Stimulated activated CD4-positive, alpha-beta T cell treated with anti-CD3 and anti-CD28 coated beads, TNF-alpha, amount 100 ng/mL, for 4 hours (primary cell): ENCODE measurements at places on chromosomes 6 and 20.

DNA sequence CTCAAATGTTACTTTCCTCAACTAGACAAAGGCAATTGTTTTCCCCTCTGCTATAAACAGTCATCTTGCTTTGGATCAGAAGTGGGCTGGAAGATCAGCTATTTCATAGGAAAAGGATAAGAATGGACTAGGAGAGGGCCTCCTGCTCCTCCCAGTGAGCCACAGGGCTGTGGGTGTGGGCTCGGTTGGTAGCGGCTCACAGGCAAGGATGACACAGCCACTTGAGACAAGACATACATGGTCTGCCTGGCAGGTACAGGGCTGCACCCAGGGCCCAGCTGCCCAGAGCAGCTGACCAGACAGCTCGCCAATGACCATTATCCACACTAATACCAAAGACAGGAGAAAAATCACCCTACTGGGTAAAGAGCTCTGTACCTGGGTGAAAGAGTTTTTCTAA, 9.0 kb upstream of the SLA2 start:
- DNase-seq: no peak

DNA sequence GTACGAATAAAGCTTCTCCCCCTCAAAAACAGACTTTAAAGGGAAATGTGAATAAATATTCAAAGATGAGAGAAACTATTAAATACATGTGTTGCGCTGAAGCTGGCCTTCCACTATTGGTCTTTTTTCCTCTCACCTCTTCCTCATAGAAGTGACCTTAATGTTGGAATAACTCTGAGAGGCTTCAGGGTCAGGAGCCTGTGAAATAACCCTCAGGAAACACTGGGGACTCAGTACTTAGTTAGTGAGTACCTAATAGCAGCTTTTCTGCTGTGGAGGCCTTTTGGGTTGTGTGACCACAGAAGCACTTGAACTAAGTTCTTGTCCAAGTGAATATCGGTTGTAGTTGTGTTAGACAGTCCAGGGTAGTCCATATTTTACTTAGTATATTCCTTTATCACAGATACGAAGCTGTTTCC, 799 bp upstream of the SHPRH start:
- no peak for DNase-seq

- DNase-seq: no peak
Observed at GRCh38 chr6:26124781-26125685, 37.8 kb downstream of the HFE start.

GRCh38 chr6:48563433-48563832, 452.4 kb upstream of the PTCHD4 start:
- DNase-seq: no peak

- DNase-seq: no peak
Observed at GRCh38 chr6:3231247-3232016, 4.0 kb upstream of the TUBB2B start.

- no peak for DNase-seq
Observed at GRCh38 chr6:4920914-4921410, 82.9 kb downstream of the RPP40 start.

DNA sequence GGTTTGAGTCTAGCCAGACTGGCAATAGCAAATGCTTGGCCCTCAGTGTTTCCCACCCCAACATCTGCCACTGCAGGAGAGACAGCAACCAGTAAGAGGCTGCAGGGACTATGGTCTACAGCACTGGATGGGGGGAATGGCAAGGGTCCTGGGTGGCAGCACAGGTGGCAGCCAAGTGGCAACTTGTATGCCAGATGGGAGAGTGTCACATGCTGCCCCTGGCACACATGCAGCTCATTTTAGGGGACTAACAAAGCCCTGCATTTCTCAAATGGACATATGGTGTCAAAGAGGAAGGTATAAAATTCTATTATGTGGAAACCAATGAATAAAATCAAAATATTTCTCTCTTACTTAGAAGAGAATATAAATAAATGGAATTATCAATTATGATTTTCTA, 298.7 kb upstream of the MARCKS start:
- DNase-seq: no peak

DNA sequence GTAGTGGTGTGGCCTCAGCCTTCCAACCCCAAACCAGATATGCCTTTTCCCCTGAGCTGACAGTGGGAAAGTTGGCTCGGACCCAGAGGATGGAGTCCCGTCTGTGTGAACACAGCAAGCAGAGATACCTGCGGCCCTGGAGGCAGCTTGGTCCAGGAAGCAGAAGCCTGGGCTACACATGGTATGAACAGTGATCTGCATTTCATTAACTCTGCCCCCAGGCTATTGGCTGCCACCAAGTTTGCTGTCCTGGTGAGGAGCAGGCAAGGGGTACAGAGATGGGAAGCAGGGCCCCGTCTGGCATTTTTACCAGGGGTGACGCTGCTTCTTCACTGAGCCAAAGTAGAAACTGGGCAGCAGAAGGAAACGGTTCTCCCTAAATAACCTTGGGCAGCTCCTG, 90.0 kb downstream of the EDN3 start:
- no peak for DNase-seq

GRCh38 chr20:60310560-60311349, 352.5 kb downstream of the CDH26 start:
- no peak for DNase-seq

GRCh38 chr6:10582774-10583508, 61.8 kb downstream of the GCNT2 start:
- no peak for DNase-seq

- no peak for DNase-seq
Observed at GRCh38 chr6:22779062-22779461, 209.7 kb downstream of the HDGFL1 start.

- DNase-seq: no peak
Observed at GRCh38 chr6:112253841-112254816, at the start of gene LAMA4. Gene LAMA4 (minus strand): TSS chr6:112254567. CDS start chr6:112254150, 417 bp downstream.

DNA sequence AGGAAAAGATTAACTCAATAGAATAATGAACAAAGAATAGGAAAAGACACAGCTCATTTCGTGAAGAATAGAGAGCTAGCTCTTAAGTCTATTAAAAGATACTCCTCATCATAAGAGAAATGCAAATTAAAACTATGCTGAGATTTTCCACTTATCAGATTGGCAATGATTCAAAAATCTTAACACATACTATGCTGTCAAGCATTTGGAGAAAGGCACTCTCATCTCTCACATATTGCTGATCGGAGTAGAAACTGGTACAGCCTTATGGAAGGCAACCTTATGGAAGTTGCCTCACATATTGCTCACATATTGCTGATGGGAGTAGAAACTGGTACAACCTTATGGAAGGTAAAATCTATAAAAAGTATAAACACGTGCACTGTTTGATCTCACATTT, 21.4 kb upstream of the PLAGL1 start:
- DNase-seq: no peak

DNA sequence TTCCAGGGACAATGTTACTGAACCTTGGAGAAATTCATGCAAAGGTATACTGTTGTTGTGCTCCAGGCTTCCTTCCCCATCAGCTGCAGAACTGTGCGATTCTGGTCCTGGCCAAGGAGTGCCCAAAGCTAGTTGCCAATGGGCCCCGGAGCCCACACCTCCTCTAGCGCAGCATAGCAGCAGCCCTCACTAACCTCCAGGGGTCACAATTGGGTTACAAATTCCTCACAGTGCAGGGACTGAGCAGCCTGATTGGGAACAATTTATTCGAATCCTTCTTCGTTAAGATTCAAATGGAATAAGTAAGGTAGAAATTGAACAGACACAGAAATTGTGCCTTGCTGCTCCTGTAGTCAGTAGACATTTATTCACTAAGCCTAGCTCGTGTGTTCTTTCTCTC, 284.9 kb downstream of the PRKN start:
- DNase-seq: no peak

DNA sequence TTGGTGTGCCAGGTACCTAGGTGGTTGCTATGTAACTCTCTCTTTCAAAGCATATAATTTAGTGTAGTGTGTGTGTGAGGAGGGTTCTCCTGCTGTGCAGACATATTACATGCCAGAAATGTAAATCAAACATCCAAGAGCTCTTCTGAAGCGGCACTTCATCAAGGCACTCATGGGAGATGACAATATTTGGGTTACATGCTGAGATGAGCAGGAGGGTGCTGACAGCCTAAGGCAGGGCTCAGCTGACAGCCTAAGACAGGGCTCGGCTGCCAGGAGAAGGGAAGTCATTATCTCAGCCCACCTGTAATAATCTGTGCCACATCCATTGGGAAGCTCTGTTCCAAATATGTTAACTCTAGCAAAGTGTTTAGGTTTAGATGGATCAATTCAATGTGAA, 39.1 kb downstream of the ADGRF5 start:
- DNase-seq: no peak

DNA sequence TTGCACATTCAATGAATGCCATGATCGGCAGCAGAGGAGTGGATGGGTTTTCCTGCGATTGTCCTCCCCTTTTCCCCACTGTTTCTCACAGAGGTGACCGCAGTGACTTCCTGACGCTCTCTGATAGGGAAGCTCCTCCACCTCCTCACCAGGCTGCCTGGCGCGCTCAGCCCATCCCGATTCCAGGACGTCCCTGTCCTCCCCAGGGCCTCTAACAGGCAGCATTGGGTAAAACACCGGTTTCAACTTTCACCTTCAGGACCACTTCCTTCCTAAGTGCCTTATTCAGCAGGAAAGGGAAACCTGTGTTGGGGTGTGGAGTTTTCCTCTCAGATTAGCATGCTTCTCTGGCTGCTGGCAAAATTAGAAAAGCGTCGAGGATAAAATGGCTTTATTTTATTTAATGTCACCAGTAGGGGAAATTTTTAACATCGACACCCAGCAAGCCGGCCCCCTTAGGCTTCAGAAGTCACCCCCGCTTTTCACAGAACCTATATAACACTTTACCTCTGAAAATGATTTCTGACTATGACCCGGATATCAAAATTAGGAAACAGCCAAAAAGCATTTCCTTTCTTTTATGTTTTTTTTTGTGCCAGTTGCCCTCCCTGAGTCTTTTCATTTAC, 570.4 kb upstream of the GJE1 start:
- peak; percentile 1 for DNase-seq

DNA sequence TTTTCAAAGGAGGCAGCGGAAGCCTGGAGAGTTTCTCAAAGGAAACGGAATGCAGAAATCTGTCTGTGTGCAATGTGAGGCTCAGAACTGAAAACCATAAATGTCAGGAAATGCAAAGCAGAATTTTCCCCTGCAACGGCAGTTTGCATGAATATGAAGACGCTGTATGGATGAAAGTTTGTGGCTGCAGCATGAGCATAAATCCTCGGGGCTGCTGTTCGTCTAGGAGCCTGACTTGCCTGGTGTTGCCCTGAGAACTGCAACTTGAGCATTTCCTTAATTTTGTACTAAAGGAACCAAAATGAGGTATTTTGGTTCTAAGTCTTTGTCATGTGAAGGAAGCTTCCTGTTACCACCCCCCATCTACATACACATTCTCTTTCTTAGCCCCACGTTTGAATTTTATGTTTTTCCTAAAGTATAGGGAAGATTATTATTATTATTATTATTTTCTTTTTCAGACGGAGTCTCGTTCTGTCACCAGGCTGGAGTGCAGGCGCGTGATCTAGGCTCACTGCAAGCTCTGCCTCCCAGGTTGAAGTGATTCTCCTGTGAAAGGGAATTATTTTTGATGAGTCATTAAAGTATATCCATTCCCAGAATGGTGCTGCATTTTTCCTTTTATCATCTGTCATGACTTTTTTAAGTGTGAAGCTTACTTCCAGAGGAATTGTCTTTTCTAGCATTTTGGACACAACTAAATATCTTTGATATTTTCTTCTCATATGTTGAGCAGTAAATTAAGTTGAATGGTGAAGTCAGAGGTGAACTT, 33.1 kb downstream of the MTHFD1L start:
- no peak for DNase-seq

DNA sequence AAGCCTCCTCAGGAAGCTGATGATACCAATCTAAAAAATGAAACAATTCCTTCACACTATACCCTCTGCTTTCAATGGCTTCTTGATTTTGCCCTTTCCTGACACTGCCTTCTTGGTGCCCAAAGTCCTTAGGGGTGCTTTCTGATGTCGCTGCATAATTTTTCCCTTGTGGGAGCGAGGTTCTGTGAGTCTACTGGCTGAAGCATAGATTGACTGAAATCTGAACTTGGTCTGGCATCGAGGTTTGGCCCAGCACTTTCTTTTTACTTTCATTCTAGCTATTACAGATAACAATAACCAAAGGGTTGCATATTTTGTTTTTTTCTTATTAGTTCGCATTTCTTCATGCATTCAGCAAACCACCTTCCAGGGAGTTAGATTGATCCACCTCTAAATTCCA, 65.8 kb downstream of the E2F3 start:
- DNase-seq: no peak

DNA sequence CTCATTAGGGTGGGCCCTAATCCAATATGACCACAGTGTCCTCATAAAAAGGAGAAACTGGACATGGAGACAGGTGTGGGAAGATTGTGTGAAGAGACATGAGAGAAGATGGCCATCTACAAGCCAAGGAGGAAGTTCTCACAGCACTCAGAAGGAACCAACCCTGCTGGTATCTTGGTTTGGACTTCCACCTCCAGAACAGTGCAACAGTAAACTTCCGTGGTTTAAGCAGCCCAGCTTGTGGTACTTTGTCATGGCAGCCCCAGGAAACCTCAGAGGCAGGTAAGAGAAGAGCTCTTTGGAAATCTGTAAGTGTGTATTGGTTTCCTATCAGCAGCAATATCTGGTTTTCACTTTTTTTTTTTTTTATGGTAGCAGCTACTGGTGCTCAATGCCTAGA, 16.5 kb upstream of the CNKSR3 start:
- no peak for DNase-seq

GRCh38 chr6:125954735-125955339, 1.7 kb upstream of the HINT3 start:
- no peak for DNase-seq

DNA sequence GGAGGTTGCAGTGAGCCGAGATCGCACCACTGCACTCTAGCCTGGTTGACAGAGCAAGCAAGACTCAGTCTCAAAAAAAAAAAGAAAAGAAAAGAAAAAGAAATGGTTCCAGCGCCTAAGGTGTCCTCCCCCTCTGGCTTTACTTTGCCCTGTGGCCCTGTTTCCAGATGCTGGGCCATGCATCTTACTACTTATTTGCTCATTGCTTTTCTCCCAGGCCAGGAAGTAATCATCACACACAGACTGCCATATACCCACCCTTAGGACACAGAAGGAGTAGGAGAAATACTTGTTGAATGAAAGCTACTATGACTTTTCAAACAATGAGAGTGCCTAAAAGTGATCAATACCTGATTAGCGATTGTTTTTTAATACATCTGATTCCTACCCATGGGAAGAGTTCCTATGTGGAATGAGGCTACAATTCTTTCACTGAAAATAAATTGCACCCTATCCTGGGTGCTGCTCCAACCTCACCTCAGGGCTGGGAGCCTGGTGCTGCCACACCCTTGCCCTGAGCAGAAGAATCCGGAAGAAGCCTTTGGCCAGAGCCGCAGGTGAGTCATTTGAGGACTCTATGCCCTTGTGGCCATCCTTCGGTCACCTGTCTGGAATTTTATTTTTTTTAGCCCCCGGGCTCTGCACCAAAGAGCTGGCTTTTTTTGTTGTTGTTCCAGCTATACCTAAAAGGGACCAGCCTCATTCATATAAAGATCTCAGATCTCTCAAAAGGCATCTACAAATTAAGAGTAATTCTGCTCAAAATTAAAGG, 22.7 kb upstream of the TFAP2C start:
- no peak for DNase-seq

DNA sequence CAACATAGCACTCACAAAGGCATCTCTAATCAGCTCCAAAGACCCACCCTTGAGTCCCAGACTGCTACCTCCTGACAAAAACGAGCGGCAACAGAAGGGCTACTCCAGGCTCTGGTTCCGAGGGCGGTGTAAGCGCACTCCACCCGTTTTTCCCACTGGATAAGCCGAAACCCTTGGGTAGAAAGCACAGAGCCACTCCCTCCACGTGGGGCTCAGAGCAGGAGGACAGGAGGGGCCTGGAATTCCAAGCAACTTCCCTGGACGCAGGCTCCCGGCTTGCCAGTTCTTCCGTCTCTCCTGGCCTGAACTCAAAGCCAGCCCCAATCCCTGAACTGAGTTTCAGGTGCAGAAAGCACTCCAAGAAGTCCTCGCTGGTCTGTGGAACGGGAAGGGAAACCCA, 7.4 kb downstream of the GMEB2 start:
- no peak for DNase-seq
